ENCODE measurements at places on chromosomes 6 and 20. TPM values are rescaled to one million over a fixed set of nuclear protein-coding genes. Genes with fewer than 3 reads are reported as not detected.
A peak's percentile ranks its signal among the peaks of the same experiment; 100 is the strongest.

DNA sequence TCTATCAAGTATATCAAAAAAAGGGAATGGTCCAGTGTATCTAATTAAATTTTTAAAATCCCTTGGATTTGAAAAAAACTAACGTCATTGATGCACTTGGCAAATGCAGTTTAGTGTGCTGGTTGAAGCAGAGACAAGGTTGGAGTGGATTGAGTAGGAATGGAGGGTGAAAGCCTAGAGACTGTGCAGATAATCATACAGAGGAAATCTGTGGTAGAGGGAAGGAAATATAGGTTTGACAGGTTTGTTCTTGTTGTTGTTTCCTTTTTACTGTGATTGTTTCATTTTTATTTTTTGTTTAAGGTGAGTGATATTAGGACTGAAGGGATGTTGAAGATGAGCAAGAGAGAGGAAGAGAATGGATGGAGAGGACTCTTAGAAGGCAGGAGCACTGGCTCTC is 29.0 kb upstream of the L3MBTL3 start:
- DNase-seq = no peak

DNA sequence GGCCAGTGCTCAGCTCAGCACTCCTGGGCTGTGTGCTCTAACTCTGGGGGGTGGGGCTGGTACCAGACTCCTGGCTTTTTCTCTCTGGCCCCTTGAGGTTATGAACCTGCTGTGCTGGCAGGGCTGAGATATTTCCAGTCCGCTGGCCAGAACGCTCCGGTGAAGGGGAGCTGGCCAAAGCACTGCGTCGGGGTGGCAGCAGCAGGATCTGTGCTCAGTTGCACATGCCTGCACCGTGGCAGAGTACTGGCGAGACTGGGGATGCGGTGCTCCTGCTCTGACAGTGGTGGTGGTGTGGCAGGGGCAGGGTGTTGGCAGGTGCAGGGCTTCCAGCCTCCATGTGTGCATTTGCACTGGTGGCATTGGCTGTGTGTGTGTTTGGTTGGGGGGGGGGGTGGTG is 374.4 kb downstream of the PHF3 start:
- DNase-seq = no peak

The HEY2 gene
- total RNA-seq = under 0.01 TPM

The SSTR4 gene
- not detected for total RNA-seq

DNA sequence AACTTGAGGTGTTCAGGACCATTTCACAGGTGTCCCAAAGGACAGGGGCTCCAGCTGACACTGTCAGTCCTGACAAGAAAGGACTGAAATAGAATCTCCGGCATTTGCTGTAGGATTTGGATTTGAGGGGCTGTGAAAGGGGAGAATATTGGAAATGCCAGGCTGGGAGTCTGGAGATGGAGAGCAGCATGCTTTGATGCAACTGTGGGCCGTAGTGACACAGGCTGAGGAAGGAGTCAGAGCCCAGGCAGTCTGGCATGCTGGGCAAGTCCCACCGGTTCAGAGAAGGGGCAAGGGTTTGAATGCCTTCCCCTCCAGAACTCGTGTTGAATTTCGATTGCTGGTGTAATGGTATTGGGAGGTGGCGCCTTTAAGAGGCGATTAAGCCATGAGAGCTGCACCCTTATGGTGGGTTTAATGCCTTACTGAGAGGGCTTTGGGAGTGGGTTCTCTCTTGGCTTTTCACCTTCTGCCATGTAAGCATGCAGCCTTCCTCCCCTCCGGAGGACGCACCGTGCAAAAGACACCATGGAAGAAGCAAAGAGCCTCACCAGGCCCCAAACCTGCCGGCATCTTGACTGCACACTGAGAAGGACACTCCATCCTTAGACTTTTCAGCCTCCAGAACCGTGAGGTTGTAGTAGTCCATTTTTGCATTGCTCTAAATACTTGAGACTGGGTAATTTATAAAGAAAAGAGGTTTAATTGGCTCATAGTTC is 9.4 kb upstream of the PYGB start:
- DNase-seq = no peak

GRCh38 chr6:163308629-163309440 is 105.7 kb upstream of the QKI start:
- DNase-seq = no peak

DNA sequence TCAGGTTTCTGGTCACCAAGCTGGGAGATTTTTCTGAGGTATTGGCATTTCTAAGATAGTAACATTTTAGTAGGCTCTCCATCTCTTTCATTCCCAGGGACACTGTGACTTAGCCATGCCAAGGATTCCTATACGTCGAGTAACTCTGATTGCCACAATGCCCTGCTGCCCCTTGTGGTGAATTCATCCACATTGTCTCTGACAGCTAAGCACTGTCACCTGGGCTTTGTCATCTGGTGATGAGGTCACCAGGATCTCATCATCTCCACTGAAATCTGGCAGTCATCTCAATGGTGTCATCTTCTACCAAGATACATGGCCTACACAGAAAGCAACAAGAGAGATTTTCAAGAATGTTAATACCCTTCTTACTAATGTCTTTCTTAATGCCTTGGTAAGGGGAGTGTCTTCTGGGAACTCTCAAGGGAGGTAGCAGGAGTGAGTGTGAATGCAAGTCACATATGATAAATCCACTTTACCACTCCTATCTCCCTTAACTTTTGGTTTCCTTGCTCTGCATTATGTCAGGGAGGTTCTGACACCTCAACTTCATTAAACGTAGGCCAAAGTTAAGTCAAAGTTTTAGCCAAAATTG is 246.7 kb downstream of the CD109 start:
- no peak for DNase-seq

The CST1 gene
- total RNA-seq = not detected

DNA sequence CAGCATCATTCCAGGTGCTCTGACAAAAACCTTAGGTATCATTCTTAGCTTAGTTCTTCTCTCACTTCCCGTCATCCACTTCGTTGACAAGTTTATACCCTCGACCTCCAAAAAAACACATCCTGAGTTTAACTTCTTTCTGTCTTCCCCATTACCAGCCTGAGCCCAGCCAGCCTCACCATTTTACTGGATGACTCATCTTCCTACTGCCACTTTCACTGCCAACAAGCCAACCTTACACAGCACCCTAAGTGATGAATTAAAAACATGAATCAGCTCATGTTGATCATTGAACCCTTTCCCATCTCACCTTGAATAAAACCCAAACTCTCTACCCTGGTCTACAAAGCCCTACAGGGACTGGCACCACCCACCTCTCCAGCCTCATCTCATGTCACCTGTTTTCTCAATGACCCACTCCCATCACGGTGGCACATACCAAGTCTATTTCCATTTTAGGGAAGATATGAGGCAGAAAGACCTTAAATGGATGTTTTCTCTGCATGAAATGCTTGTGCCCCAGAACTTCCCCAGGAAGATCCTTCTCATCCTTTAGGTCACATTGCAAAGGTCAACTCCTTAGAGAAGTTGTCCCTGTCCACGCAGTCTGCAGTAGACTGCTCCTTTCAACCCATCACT is 9.9 kb upstream of the UST start:
- no peak for DNase-seq

- DNase-seq = no peak
Observed at GRCh38 chr6:21158873-21159272, 434.7 kb upstream of the SOX4 start.

- DNase-seq = no peak
Observed at GRCh38 chr6:23736577-23736976, 389.4 kb upstream of the NRSN1 start.

DNA sequence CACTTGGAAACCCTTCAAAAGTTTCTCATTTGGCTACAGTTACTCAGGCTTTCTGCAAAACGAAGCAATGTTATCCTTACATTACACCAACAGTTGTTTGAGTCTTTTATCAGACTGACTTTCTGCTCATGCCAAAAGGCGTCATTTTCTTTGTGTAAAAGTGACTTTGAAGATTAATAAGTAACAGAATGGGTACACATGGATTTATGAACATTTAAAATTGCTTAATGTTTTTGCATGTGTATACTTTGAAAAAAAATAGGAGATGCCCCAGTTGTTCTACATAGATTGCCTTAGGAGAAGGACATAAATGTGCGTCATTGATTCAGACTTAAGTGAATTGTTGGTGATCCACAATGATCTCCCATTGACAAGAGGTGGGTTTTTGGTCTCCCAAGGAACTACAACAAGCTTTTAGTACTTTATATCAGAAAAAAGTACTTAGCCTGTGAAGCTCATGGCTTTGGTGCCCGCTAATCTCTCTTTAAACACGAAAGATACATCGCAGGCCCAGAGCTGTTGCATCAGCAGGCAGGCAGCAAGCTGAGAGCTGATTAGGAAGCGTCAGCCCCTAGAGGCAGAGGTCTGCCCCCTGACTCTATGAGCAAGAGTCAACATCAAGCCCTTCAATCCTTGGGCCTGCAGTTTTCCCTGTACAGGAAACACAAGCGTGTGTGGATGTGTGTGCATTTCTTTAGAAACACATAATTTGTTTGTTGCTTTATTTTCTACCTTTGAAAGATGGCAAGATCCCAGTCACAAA is 45.9 kb downstream of the SLC22A3 start:
- no peak for DNase-seq

The FNDC11 gene
- 1.3 TPM for total RNA-seq

- no peak for DNase-seq
Observed at GRCh38 chr6:10084111-10084986, 330.5 kb downstream of the TFAP2A start.

DNA sequence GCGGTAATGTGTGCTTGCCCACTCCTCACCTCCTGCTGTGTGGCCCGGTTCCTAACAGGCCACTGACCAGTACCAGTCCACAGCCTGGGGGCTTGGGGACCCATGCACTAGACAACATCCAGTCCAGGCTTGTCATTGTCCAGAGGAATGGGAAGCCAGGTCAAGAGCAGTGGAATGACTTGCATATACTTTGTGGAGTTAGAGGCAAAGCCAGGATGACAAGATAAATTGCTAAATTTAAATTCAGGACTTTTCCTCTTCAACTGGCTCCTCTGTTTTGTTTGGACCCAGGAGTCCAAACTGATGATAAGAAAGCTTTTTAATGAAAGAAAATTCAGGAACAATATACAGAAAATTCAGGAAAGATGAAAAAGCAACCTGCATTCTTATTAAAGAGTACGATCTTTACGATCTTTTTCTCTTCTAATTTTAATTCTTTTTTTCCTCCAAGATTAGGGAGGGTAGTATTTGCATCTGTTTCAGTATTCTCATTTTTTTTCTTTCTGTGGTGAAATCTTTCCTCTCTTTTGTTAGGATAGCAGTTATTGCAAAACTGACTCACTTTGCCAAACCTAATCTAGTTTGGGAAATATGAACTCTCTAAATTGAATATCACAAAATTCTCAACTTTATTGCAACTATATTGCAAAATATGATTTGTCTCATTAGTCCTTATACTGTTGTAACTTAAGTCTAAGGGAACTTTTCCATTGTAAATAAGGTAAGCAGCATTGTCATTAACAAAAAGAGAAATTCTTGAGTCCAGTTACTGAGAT is 48.2 kb downstream of the DCBLD1 start:
- no peak for DNase-seq

The TFAP2A gene
- total RNA-seq = not detected

The LTA gene
- not detected for total RNA-seq

The TSPO2 gene
- total RNA-seq = not detected

- DNase-seq = peak; percentile 72
Observed at GRCh38 chr6:132790450-132790849, 8.0 kb downstream of the SLC18B1 start.

GRCh38 chr6:35280903-35281302 is 16.7 kb upstream of the DEF6 start:
- peak; percentile 52 for DNase-seq

The HLA-DQB1 gene
- total RNA-seq = under 0.01 TPM

- no peak for DNase-seq
Observed at GRCh38 chr20:25033924-25034300, 24.0 kb downstream of the ACSS1 start.

The CCN2 gene
- total RNA-seq = 178 TPM

DNA sequence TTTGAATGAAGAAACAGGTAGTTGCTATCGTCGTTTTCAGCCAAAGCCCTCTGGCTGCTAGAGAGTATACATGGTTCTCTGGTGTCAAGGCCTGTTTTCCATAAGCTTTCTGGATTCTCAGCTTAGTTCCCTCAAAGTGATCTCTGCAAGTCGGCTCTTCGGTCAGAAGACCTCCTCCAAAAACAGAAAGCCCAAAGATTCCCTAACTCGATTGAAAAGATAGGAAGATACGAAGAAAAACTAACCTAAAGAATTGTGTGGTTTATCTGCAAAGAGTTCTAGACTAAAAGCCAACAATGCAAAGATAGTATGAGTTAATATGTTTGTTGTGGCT is 545 bp upstream of the ASCC3 start:
- no peak for DNase-seq

The SLC17A1 gene
- total RNA-seq = not detected

The FBXL4 gene
- total RNA-seq = 8.3 TPM

- no peak for DNase-seq
Observed at GRCh38 chr6:38943964-38944363, 104.6 kb upstream of the GLP1R start.

Measured in dermis microvascular lymphatic vessel endothelial cell (primary cell).